HFFc6 (cell line): ENCODE measurements at places on chromosomes 7 and 10. TPM values are rescaled to one million over a fixed set of nuclear protein-coding genes. Genes with fewer than 3 reads are reported as not detected.
A peak's percentile ranks its signal among the peaks of the same experiment; 100 is the strongest.

- peaks cover 2% of the 10 kb centered on the region; the same call in 1 of the 2 replicates for H3K27me3 ChIP-seq
- H3K36me3 ChIP-seq: no peaks in the 10 kb centered on the region
- no peak for DNase-seq
- no peak overlapping the region for H3K4me3 ChIP-seq
- H3K27ac ChIP-seq: no peak overlapping the region
Observed at GRCh38 chr10:44470784-44471183, 85.9 kb upstream of the CXCL12 start.

GRCh38 chr7:17985473-17986239, 42.0 kb downstream of the PRPS1L1 start:
- no peaks in the 10 kb centered on the region; the same call in 1 of the 2 replicates for H3K27me3 ChIP-seq
- H3K4me1 ChIP-seq: peaks cover 28% of the 10 kb centered on the region
- H3K36me3 ChIP-seq: no peaks in the 10 kb centered on the region

DNA sequence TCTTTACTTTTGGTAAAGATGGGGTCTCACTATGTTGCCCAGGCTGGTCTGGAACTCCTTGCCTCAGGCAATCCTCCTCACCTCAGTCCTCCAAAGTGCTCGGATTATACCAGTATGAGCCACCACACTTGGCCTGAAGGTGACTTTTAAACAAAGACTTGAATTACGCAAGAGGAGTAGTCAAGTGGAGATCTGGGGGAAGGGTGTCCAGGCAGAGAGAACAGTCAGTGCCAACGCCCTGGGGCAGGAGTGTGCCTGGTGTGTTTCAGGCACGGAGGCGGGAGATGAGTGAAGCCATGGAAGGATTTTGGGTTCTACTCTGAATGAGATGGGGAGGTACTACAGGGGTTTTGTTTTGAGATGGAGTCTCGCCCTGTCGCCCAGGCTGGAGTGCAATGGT, 82.6 kb upstream of the NPTX2 start:
- no peak overlapping the region for H3K27ac ChIP-seq
- no peak for DNase-seq
- H3K4me3 ChIP-seq: no peak overlapping the region
- H3K27me3 ChIP-seq: peaks cover 4% of the 10 kb centered on the region
- no peaks in the 10 kb centered on the region for H3K4me1 ChIP-seq
- no peaks in the 10 kb centered on the region for H3K36me3 ChIP-seq

- no peaks in the 10 kb centered on the region for H3K36me3 ChIP-seq
- no peak overlapping the region for H3K27ac ChIP-seq
- H3K4me1 ChIP-seq: no peaks in the 10 kb centered on the region
- H3K4me3 ChIP-seq: no peak overlapping the region
- no peak for DNase-seq
Observed at GRCh38 chr7:30699706-30700495, 17.6 kb upstream of the CRHR2 start.

DNA sequence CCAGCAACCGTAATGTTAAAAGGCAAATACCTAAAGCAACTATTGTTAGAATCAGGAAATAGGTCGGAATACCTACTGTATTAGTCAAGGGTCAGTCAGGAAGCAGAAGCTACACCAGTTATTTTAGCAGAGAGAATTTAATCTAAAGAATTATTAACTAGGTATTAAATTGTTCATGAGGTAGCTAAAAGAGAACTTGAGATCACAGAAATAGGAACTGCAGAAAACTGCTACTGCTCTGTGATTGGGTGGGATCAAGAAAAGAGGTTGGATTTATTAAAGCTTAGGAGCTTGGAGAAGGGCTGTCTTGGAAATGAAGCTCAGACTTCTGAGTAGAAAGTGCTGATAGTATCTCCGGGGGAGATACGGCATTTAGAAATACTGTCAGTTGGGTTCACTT, 20.0 kb upstream of the ZNF438 start:
- peaks cover 34% of the 10 kb centered on the region for H3K4me1 ChIP-seq
- H3K27ac ChIP-seq: peak overlapping the region; percentile 83
- peak overlapping the region; percentile 70 for H3K4me3 ChIP-seq
- peaks cover 25% of the 10 kb centered on the region for H3K36me3 ChIP-seq
- DNase-seq: peak; percentile 41

DNA sequence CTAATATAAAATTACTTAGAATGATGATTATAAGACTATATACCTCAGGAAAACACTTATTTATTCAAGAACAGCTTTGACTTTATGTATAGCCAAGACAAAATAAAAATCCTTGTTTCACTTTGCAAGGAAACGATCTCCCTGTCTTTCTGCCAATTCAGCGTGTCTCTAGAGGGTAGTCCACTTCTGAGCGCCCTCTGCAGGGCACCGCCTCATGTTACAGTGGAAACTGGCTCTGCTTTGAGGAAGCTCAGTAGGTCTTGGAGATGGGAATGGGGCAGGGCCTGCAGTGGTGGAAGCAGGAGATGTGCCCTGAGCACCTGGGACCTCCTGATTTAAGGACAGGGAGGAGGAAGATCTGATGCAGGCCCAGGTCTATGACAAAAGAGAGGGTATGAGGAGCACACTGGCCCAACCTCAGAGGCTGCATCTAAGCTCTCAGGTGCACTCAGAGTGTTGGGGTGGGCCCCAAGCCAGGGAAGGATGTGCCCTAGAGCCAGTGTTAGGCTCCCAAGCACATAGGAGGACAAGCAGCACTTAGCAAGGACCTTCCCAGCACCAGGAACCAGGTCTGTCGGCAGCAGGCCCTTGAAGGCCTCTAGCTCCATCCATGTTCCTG, 481.0 kb downstream of the TNS3 start:
- peak overlapping the region; percentile 35; the same call in 1 of the 2 replicates for H3K4me3 ChIP-seq
- peaks cover 12% of the 10 kb centered on the region for H3K4me1 ChIP-seq
- no peaks in the 10 kb centered on the region for H3K36me3 ChIP-seq
- H3K27ac ChIP-seq: no peak overlapping the region
- no peak for DNase-seq

PCLO gene
- 0.92 to 1.8 TPM (median 1.0 TPM) in 3 replicates for total RNA-seq

GRCh38 chr10:101189461-101190401, 39.5 kb downstream of the LBX1 start:
- no peak overlapping the region for H3K27ac ChIP-seq
- peaks cover 31% of the 10 kb centered on the region for H3K27me3 ChIP-seq
- no peak overlapping the region for H3K4me3 ChIP-seq
- H3K36me3 ChIP-seq: no peaks in the 10 kb centered on the region

NME8 gene
- not detected in 3 replicates for total RNA-seq

GRCh38 chr7:159084069-159084801, 60.4 kb downstream of the VIPR2 start:
- no peak for DNase-seq
- peaks cover 2% of the 10 kb centered on the region; the same call in 1 of the 2 replicates for H3K27me3 ChIP-seq

- no peak overlapping the region; the same call in 1 of the 2 replicates for H3K27ac ChIP-seq
- no peak for DNase-seq
- H3K4me1 ChIP-seq: peaks cover 39% of the 10 kb centered on the region
- peaks cover 16% of the 10 kb centered on the region for H3K36me3 ChIP-seq
Observed at GRCh38 chr10:125011926-125012705, 70.2 kb downstream of the ZRANB1 start.

DNA sequence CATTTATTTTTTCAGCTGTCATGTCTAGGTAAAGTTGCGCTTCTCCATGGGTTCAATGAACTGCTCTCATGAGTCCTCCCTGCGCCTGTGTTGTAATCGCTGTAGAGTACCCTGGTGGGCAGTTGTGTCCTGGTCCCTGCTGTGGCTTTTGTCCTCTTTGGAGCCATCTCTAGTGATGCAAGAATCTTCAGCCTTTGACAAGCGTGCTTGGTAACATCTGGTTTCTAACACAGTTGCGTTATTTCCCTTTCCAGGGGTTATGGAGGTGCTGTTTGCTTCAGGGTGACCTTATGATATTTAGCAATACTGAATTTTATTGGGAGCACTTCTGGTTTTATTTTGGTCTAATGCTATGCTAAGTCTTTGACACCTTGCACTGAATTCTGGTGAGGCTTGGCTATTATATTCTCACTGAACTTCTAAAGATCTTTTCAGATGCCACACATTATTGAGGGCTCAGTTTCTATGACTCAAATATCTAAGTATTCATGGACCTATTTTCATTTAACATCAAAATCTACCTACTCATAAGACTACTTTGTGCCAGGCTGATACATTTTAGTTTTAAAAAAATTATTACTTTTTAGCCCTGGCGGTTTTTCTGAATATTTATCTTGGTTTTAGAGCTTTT, 88.6 kb downstream of the FANK1 start:
- peaks cover 19% of the 10 kb centered on the region for H3K4me1 ChIP-seq
- H3K27ac ChIP-seq: no peak overlapping the region
- H3K4me3 ChIP-seq: no peak overlapping the region
- H3K36me3 ChIP-seq: no peaks in the 10 kb centered on the region
- peaks cover 9% of the 10 kb centered on the region for H3K27me3 ChIP-seq

CLDN4 gene
- total RNA-seq: 0.11 to 0.32 TPM (median 0.26 TPM) in 3 replicates

CCDC186 gene
- total RNA-seq: 10.9 to 13.6 TPM (median 13.6 TPM) in 3 replicates

DNA sequence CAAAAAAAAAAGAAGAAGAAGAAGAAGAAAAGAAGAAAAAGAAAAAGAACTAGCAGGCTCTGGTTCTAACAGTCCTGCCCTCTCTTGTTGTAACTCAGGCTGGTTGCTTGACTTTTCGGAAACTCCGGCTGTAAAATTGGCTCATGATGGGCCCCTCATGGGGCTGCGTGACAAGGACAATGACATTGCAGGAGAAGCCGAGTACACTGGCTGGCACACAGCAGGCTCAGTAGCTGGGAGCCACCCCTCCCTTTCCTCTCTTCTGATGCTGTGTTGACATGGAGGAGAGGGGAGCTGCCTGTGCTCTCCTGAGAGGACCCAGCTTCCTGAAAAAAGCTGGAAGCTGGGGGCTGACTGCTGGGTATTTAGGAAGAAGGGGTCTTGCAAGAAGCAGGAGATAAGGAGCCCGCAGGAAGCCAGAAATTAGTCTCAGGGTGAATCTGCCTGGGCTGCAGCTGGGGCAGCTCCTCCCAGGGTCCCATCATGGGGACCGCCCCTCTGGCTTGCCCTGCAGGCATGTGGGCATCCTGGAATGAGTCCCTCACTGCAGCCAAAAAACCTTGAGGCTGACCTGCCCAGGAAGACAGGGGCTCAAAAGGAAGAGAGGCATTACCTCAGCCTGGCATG, 14.6 kb upstream of the GPR26 start:
- no peaks in the 10 kb centered on the region for H3K36me3 ChIP-seq
- no peak overlapping the region for H3K27ac ChIP-seq
- peaks cover 7% of the 10 kb centered on the region for H3K27me3 ChIP-seq
- peaks cover 10% of the 10 kb centered on the region; the same call in 1 of the 2 replicates for H3K4me1 ChIP-seq
- no peak overlapping the region for H3K4me3 ChIP-seq

EIF3A gene
- 136 and 141 TPM in 2 replicates for total RNA-seq

GRCh38 chr10:84193846-84194423, 402 bp upstream of the CDHR1 start:
- peaks cover 32% of the 10 kb centered on the region for H3K27me3 ChIP-seq
- H3K4me3 ChIP-seq: no peak overlapping the region
- H3K4me1 ChIP-seq: no peaks in the 10 kb centered on the region
- no peaks in the 10 kb centered on the region for H3K36me3 ChIP-seq

- no peak overlapping the region for H3K4me3 ChIP-seq
- no peak overlapping the region for H3K27ac ChIP-seq
- H3K36me3 ChIP-seq: no peaks in the 10 kb centered on the region
- peaks cover 2% of the 10 kb centered on the region; the same call in 1 of the 2 replicates for H3K27me3 ChIP-seq
- no peaks in the 10 kb centered on the region for H3K4me1 ChIP-seq
- DNase-seq: no peak
Observed at GRCh38 chr10:2251631-2252030, 514.3 kb upstream of the ADARB2 start.

- peak overlapping the region; percentile 2; the same call in 1 of the 2 replicates for H3K4me3 ChIP-seq
- peaks cover 32% of the 10 kb centered on the region for H3K27me3 ChIP-seq
- DNase-seq: peak; percentile 3
- H3K4me1 ChIP-seq: no peaks in the 10 kb centered on the region; the same call in 1 of the 2 replicates
- H3K36me3 ChIP-seq: no peaks in the 10 kb centered on the region
Observed at GRCh38 chr7:8121243-8121642, 140.7 kb downstream of the ICA1 start.

GPR22 gene
- total RNA-seq: not detected in 3 replicates

DNA sequence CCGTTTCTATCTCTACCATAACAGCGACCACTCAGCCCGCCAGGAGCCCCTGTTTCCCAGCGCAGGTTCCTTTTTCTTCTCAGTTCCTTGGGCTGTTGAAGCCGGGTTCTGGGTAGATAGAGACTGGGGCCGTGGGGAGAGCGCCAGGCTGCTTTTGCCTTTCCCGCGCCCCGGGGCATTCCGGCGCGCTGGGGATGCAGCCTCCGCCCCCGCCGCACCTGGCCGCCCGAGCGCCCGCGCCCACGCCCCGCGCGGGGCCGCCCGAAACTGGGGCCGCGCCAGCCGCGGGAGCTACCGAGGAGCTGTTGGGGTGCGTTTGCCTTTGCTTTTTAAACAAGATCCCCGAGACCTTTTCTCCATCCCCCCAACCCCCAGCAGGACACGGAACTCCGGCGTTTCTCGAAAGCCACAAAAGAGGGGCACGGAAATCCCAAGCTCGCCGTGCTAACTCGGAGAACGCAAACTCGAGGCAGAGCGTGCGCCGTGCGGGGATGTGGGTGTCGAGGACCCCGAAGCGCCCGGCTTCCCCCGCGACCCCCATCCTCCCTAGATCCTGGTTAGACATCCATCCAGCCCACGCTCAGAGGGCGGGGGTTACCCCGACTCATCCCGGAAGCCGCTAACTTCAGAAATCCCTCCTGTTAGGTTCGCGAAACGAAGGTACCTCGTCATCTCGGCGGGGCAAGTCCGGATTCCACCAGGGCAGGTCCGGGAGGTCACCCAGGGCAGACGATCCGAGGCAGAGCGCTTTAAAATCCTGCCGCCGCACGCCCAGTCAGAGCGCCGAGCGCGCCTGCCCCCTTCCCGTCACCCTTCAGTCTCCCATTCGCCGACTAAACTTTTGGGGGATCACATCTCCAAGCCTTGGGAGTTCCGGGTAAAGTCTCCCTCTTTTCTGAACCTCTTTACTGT, 1.0 kb downstream of the GRM8 start:
- peak overlapping the region; percentile 63 for H3K4me3 ChIP-seq
- H3K27ac ChIP-seq: no peak overlapping the region

DNA sequence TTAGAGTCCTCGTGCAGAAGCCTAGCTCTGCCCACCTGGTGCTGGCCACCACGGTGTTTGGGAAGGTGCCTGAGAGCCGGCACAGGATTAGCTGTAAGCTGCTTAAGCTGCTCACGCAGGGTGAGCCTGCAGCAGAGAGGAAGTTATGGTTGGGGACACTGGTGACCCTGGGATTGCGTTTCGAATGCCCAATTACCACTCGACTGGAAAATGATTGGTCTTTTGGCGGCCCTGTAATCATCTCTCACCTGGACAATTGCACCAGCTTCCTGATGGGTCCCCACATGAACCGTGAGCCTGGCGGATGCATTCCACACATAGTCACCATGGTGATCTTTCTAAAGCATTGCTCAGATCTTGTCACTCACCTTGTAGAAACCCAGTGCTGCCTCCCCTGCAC, 442.3 kb upstream of the ZMIZ1 start:
- H3K4me3 ChIP-seq: no peak overlapping the region
- H3K27me3 ChIP-seq: peaks cover 32% of the 10 kb centered on the region
- H3K27ac ChIP-seq: no peak overlapping the region

MBL2 gene
- not detected in 3 replicates for total RNA-seq

SLC26A4 gene
- 0.13 to 0.18 TPM (median 0.18 TPM) in 3 replicates for total RNA-seq

- no peaks in the 10 kb centered on the region for H3K4me1 ChIP-seq
- H3K4me3 ChIP-seq: no peak overlapping the region
- no peak for DNase-seq
- peaks cover 5% of the 10 kb centered on the region; the same call in 1 of the 2 replicates for H3K36me3 ChIP-seq
- no peaks in the 10 kb centered on the region; the same call in 1 of the 2 replicates for H3K27me3 ChIP-seq
Observed at GRCh38 chr10:121088524-121088923, 237.4 kb downstream of the WDR11 start.

ABCB1 gene
- 5.0 to 6.3 TPM (median 5.8 TPM) in 3 replicates for total RNA-seq

GDF2 gene
- total RNA-seq: not detected in 3 replicates

DGKB gene
- total RNA-seq: 0.34 to 0.66 TPM (median 0.64 TPM) in 3 replicates

GRCh38 chr7:18356191-18356645, 139.3 kb upstream of the HDAC9 start:
- peaks cover 49% of the 10 kb centered on the region for H3K4me1 ChIP-seq
- H3K27me3 ChIP-seq: no peaks in the 10 kb centered on the region
- peak overlapping the region; percentile 21 for H3K27ac ChIP-seq
- no peaks in the 10 kb centered on the region for H3K36me3 ChIP-seq
- DNase-seq: peak; percentile 10

DIP2C gene
- 23.2 to 27.6 TPM (median 27.0 TPM) in 3 replicates for total RNA-seq
